ENCODE measurements at places on chromosomes 5 and 9. TPM values are rescaled to one million over a fixed set of nuclear protein-coding genes. Genes with fewer than 3 reads are reported as not detected.

- no peak for DNase-seq
Observed at GRCh38 chr9:78023003-78023741, 8.4 kb downstream of the GNAQ start.

GRCh38 chr9:77848897-77849296 lies 182.7 kb downstream of the GNAQ start:
- peak; percentile 40 for DNase-seq

DNA sequence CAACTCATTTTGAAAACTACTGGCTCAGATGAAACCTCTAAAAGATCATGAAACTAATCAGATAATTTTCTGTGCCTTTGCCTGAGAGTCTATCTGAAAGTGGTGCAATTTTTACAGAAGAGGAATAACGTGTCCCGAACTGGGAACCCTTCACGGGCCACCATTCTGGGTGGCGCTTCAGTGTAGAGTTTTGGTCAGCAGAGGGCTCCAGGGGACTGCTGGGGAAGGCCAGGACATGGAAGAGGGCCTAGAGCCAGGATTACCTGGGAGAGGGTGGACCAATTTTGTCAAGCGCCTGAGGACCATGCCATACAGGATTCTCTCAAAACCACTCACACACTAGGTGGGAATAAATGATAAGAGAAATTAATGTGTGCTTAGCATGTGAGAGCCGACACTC lies 49.7 kb upstream of the PLEKHG4B start:
- DNase-seq = no peak

DNA sequence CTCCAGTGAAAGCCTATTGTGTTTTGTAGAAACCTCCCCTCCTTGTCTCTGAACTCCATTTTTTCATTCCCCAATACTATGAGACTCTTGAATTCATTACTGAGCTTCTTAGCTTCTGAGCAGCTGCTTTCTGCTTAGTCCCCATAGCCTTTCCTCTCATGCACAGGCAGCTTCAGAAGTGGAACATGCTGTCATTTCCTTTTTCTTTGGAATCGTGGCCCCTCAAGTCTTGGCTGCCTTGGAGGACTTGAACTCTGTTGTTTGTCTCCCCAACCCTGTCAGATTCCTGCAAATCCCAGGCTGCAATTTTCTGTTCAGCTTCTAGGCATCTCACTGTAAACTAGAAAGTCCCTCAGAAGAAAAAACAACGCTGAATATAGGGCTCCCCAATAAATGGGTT lies 268.5 kb downstream of the ARRDC3 start:
- DNase-seq = no peak

- no peak for DNase-seq
Observed at GRCh38 chr5:83026516-83026915, 50.7 kb downstream of the TMEM167A start.

DNA sequence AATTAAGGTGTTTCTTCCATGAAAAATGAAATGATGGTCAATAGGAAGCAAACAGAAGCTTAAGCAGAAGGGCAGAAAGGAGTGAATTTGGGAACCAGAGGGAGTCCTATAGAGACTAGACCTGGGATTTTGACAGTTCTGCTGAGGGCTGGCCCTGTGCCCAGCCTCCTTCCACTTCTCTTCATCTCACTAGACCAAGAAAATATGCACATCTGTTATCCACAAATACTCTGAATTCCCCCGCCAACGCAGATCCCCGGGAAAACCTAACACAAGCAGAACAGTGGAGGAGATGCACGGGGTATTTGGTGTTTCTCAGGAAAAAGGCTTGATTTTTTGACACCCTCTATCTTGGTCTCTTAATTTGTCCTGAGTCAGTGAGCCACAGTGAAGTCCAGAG lies 22.7 kb downstream of the GRIA1 start:
- DNase-seq = no peak

DNA sequence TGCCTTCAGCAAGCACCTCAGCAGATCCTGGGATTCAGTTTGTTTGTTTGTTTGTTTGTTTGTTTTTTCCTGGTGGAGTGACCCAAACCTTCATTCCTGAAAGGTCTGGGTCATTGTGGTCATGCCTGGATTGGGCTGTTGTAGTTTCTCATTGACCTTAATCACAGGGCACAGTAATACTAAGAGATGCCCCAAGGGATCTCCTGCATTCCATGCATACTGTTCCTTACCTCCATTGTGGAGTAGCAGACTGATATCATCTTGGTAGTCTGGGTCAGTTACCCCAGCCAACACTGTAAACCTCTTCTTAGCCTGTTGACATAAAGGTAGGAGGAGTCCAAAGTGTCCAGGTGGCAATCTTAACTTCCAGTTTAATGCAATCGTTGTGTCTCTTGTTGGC lies 1466.7 kb upstream of the CDH9 start:
- no peak for DNase-seq

- no peak for DNase-seq
Observed at GRCh38 chr9:116504893-116505480, 182.1 kb upstream of the TRIM32 start.

- no peak for DNase-seq
Observed at GRCh38 chr9:123039617-123040219, 6.3 kb downstream of the GPR21 start.

GRCh38 chr5:53339962-53340540 lies 140.4 kb upstream of the FST start:
- no peak for DNase-seq

GRCh38 chr5:147055089-147055826 lies 176.7 kb upstream of the PPP2R2B start:
- DNase-seq = no peak

- DNase-seq = peak; percentile 35
Observed at GRCh38 chr5:7849681-7850394, 1.1 kb downstream of the CFAP90 start.

- no peak for DNase-seq
Observed at GRCh38 chr9:35948451-35948850, 9.5 kb downstream of the OR2S2 start.

DNA sequence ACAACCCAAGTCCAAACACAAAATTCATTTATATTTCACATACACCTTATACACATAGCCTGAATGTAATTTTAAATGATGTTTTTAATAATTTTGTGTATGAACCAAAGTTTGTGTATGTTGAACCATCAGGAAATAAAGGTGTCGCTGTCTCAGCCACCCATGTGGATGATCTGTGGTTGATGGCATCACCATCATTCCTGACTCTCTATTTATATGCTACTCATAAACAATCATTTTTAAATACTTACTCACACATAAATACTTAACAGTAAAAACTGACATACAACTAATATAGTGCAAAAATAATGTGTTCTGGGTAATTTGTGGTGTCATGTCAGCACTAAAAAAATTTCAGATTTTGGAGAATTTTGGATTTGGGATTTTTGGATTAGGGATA lies 38.4 kb downstream of the SMC5 start:
- DNase-seq = no peak

The PTGES gene
- total RNA-seq = 1.6 TPM

The ACOT12 gene
- not detected for total RNA-seq

DNA sequence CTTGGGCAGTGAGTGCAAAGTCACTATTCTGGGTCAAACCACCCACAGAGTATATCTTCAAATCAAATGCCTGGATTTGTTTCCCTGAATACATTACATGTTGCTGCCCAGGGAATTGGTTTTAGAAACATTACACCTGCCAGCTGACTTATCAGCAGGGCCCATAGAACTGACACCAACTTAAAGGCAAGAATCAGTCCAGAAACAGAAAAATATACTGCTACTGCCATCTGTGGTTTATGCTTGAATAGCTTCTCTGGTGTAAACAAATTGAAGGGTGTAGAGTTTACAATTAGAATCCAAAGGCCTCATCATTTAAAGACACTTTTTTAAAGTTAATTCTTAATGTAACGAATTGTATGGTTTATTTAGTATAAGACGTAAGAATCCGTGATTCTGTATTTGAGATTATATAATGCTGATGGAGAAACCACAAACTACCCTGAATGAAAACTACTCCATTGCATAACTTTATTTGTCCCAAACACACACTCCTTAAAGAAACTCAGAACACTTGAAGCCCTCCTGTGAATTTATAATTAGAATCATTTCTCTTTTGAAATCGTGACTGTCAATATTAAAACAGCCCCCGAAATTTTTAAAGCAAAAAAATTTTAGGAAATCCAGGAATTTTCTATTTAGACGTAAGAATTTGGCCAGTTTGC lies 6.2 kb downstream of the NR6A1 start:
- DNase-seq = no peak

The F12 gene
- 1.7 TPM for total RNA-seq

The MRRF gene
- total RNA-seq = 19.1 TPM

DNA sequence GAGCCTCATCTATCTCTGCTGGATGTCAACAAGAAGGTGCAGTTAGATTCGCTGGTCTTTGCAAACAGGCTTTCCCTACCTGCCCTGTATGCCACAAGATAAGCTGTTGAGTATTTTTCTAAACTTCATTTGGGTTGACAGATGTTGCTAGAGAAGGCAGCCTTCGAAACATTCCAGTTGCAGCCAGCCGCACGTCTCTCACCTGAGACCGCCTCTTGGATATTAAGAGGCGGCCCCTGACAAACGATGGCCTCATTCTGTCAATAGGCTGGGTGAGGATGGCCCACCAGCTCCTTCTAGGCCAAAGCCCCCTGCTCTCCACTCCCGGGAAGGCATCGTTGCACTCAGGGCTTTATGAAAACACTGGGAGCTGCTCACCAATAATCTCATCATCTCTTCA lies 181.6 kb downstream of the DAB2IP start:
- DNase-seq = peak; percentile 18

DNA sequence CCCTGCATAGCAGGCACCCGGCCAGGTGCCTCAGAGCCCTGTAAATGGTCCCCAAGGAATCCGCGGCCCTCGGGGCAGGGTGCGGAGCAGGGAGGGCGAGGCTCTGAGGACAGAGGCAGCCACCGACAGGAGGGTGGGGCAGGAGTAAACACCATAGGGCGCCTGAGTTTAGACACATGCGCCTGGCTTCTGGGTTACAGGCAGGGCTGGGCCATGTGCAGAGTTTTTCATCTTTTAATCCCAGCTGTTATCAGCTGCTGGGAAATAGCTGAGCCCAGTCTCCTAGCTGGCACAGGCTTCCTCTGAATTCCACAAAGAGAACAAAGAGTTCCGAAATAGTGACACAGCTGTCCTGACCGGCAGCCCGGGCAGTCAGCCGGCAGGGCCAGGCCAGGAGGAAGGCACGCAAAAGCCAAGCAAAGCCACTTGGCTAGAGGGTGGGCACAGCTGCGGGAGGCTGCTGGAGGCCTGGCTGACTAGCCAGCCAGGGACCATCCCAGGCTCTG lies 98.9 kb upstream of the PHYKPL start:
- DNase-seq = no peak
